Left ventricle myocardium inferior (tissue), 1 donor: ENCODE measurements at places on chromosomes 12 and 14. TPM values are rescaled to one million over a fixed set of nuclear protein-coding genes. Genes with fewer than 3 reads are reported as not detected.

GRCh38 chr14:95698287-95698686 is 12.1 kb downstream of the TCL1B start:
- H3K27me3 ChIP-seq = peaks cover 93% of the 10 kb centered on the region
- H3K36me3 ChIP-seq = no peaks in the 10 kb centered on the region
- no peaks in the 10 kb centered on the region for H3K4me1 ChIP-seq
- H3K4me3 ChIP-seq = no peak overlapping the region
- no peak overlapping the region for H3K27ac ChIP-seq
- DNase-seq = no peak

- no peak overlapping the region for H3K27ac ChIP-seq
- H3K36me3 ChIP-seq = no peaks in the 10 kb centered on the region
- H3K27me3 ChIP-seq = peaks cover 58% of the 10 kb centered on the region
- H3K4me3 ChIP-seq = no peak overlapping the region
- H3K4me1 ChIP-seq = peaks cover 14% of the 10 kb centered on the region
Observed at GRCh38 chr14:97215263-97215969, 418.2 kb downstream of the VRK1 start.

DNA sequence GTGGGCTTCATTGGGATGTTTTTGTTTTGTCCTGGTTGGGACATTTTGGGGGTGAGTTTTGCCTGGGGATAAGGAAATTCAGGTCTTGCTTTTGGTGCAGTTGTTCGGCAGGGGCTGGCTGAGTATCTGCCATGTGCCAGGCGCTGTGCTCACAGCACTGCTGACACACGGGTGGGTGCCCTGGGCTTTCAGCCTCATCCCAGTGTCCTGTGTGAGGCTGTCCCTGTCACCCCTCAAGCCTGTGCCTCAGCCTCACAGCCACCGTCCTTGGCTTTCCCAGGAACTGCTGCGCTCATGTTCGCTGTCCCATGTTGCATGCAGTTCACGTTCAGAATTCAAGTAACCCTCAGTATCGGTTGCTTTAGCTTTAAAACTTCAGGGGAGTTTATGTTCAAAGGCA is 24.9 kb downstream of the XRCC3 start:
- H3K4me1 ChIP-seq = peaks cover 46% of the 10 kb centered on the region
- H3K27me3 ChIP-seq = no peaks in the 10 kb centered on the region
- H3K27ac ChIP-seq = no peak overlapping the region
- peaks cover 65% of the 10 kb centered on the region for H3K36me3 ChIP-seq
- no peak for DNase-seq

GRCh38 chr12:18242380-18243089 is 18.8 kb upstream of the PIK3C2G start:
- H3K36me3 ChIP-seq = no peaks in the 10 kb centered on the region
- H3K4me3 ChIP-seq = no peak overlapping the region
- no peaks in the 10 kb centered on the region for H3K4me1 ChIP-seq
- no peak overlapping the region for H3K27ac ChIP-seq

DNA sequence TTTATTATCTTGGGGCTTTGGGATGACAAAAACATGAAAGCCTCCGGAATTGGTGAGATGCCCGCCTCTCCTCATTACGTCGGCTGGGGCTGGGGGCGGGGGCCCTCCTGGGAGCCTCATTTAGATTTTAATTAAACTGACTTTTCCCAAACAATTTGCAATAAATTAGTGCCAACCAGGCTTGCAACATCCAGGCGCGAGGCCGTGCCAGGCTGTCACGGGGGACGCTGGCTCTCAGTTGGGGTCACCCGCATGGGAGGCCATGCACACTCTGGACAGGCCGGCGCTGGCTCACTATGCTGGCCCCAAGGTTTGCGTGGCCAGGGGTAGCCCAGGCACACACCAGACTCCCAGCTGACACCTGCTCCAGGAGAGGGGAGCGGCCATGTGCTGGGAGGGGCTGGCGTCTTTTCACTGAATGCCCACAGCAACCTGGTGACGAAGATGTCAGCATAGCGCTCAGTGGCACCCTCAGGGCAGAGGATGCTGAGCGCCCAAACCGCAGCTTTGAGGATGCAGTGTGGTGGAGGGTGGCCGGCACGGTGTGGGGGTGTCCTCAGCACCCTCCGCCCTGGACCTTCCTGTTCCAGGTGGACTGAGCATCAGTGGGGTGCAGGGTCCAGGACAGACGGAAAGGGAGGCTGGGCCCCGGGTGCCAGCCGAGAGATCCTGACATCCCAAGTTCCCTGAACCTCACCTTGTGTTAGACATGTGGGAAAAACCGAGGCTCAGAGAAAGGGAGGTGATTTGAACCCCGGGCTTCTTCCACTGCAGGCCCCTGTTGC is 190.8 kb upstream of the C14orf180 start:
- no peaks in the 10 kb centered on the region for H3K36me3 ChIP-seq
- peaks cover 23% of the 10 kb centered on the region for H3K27me3 ChIP-seq
- no peak overlapping the region for H3K27ac ChIP-seq
- H3K4me3 ChIP-seq = no peak overlapping the region

Gene LYZ
- total RNA-seq = 30.8 TPM

Gene KRT73
- not detected for total RNA-seq

Gene WBP11
- 49.7 TPM for total RNA-seq

Gene NCAPD2
- total RNA-seq = 9.2 TPM

Gene AMIGO2
- total RNA-seq = 2.3 TPM

Gene CMA1
- 0.66 TPM for total RNA-seq
